ENCODE measurements at places on chromosomes 11 and 22.

- no peak for DNase-seq
Measured at GRCh38 chr11:8717544-8717875, 34.9 kb downstream of the RPL27A start.

- DNase-seq = no peak
Measured at GRCh38 chr11:41392596-41392995, 66.9 kb downstream of the LRRC4C start.

GRCh38 chr11:19393941-19394340, 153.2 kb upstream of the E2F8 start:
- no peak for DNase-seq

- no peak for DNase-seq
Measured at GRCh38 chr11:26782220-26782965, 60.5 kb upstream of the SLC5A12 start.

GRCh38 chr11:17250561-17251350, 25.8 kb upstream of the NUCB2 start:
- no peak for DNase-seq

DNA sequence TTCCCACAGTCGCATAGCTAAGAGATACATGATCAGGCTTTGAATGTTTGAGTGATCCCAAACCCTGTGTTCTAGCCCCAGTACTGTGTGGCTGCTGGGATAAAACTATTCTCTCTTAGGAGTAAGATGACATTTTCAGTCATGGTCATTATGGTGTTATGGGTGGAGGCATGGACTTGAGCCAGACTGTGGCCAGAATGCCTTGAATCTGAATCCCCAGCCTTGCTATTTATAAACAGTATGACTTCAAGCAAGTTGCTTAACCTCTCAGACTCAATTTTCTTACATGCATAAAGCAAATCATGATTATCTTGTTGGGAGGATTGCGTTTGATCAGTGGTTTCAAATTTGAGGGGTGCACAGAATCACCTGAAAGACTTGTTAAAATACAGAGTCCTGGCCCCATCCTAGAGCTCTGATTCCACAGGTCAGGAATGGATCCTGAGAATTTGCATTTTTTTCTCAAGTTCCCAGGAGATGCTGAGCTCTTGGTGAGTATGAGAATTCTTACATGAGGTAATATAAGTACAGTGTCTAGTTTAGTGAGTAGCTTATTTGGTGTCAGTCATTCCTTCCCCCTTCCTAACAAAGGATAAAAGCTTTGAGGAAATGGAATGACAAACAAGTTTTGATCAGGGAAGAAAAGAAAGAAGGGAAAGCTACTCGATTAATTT, 571.7 kb downstream of the METTL15 start:
- no peak for DNase-seq

- DNase-seq = no peak
Measured at GRCh38 chr11:94941131-94941530, 32.2 kb downstream of the CWC15 start.

DNA sequence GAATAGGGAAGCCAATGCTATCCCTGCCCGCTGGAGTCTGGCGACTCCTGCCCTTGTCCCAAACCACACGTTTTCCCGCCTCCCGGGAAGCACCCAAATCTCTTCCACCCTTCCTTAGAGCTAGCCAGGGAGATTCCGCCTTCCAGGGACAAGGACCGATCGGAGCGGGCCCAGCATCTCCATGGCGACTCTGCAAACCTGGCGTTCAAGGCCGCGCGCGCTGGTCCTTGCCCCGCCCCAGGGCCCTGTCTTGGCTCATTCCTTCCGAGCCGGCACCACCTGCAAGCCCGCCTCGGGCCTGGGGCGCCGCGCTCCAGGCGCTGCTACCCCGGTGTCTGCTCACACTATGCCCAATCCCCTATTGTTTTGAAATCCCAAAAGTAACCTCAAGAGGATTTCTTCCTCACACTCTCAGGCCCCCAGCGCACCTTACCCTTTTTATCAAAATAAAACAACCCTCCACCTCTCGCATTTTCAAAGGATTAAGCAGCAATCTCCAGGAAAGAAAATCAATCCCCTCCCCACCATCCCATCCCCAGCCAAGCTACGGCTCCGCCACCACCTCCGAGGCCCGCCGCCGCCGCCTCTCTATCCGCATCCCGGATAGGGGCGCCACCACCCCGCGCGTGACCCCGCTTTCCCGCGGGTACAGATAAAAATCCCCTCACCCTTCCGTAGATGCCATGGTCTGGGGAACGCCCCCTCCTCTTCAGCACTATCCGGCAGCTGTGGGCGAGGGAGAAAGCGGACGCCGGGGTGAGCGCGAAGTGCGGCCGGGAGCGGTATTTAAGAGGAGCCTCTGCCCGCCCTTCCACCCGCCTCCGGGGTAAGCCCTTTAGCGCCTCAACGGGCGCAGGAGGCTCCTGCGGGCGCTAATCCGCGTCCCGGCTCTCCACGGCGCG, 825 bp downstream of the SLC1A2 start:
- no peak for DNase-seq

DNA sequence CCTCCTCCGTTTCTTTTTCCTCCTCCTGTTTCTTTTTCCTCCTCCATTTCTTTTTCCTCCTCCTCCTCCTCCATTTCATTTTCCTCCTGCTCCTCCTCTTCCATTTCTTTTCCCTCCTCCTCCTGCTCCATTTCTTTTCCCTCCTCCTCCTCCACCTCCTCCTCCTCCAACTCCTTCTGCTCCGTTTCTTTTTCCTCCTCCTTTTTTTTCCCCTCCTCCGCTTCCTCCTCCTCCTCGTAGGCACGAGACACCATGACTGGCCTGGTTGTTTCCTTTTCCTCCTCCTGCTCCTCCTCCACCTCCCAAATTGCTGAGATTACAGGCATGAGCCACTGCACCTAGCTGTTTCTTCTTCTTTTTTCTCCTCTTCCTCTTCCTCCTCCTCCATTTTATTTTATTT, 25.6 kb upstream of the DRICH1 start:
- no peak for DNase-seq

- no peak for DNase-seq
Measured at GRCh38 chr11:24708616-24709015, 211.8 kb downstream of the LUZP2 start.

DNA sequence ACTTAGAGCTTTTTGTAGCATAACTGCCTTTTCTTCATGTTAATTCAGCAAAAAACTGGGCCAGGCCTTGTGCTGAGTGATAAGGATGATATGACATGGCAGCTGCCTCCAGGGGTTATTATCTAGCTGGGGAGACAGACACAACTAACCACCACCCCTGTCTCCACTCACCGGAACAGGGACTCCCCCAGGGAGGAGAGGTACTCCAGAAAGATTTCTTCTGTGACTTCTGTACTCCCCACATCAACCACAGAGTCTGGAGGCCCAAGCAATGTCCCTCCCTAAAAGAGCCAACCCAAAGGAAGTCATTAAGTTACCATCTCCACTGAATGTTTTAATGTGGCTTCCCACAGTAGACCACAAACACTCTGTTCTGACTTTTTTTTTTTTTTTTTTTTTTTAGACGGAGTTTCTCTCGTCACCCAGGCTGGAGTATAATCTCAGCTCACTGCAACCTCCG, 14.3 kb upstream of the PMM1 start:
- no peak for DNase-seq

DNA sequence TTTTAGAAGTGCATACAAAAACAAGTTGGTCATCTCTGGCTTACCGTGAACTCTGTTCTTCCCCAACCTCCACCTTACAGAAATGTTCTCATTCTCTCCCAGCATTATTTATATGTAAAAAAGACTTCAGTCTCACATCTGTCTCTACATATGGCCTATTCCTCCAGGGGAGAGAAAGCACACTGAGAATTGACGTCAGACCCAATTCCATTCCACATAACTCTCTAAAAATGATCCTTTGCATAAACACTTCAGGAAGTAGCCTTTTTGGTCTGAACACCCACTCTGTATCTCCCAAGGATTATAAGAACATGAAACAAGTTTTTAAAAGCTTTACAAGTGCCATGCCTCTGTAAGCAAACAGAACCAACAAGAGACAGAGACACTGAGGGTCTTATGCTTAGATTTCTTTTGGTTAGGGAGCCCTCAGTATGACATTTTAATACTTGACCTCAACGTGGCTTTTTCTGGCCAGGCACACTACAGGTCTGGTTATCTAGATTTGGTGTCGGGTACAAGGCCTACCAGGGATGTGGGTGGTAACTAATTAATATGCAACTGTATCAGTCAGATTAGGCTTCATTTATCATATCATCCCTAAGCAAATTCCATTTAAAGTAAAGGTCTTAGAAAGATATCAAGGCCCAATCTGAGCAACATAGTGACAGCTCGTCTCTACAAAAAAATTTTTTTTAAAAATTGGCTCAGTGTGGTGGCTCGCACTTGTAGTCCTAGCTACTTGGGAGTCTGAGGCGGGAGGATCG, 48.5 kb upstream of the PPP2R1B start:
- no peak for DNase-seq

DNA sequence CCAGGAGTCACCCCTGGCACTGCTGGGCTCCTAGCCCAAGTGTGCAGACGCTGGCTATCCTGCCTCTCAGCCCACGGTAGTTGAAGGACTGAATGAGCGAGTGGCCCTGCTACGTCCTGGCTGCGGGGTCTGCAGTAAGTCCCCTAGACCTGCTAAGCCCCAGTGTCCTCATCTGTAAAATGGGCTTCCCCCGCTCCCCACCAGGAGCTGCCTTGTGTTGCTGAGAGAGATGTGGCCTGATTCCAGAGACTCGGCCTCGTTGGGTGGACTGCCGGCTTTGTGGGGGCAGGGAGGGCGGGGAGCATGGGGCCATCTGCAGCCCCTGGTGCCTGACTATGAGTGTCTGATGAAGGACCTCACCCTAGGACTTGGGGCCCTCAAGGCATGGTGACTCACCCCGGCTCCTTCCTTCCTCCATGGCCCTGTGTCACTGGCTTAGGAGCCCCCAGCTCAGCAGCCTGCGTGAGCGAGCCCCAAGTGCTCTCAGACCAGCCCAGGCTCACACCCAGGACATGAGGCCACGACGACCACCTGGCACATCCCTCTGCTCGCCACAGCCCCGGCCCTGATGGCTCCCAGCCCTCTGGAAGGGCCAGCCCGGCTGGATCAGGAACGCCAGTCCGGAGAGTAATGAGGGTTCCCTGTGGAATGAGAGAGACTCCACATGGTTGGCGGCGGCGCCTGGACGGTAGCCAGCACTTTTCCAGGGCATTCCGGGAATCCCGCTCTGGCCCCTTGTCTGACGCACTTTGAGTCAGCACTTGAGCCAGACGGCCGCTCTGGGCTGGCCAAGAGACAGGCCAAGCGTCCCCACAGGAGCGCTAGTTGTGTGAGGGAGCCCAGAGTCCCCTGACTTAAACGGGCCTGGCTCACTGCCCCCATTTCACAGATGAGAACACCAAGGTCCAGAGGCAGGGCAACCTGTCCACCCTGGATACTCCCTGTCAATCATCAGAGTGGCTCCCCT, 50.5 kb upstream of the SHISAL1 start:
- no peak for DNase-seq

DNA sequence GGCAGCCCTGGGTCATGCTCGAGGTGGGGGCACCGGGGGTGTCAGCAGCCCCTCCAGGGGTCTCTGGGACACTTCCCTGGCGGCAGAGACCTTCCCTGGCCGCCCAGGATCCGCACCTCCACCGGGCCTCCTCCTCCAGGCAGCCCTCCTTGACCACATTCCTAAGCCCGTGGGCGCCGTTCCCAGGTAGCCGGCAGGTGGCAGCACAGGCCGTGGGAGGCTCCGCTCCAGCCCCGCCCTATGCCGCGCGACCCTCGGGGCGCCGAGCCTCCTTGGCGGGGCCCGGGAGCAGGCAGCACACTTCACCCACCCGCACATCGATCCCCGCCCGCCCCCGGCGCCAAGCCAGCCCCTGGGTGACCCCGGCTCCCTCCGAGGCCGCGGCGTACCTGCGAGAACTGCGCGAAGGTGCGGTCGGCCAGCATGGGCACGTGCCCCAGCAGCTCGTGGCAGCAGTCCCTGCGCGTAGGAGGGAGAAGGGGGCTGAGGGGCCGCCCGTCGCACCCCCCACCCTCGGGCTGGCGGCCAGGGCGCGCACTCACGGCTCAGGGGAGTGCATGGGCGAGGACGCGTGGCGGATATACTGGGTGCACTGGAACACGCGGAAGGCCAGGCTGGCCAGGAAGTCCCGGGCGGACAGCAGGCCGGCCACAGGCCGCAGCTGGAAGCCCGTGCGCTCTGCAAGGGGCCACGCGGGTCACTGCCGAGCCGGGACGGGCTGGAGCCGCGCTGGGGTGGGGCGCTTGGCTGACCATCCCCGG, 5.3 kb upstream of the INS start:
- no peak for DNase-seq

GRCh38 chr22:45397806-45398205, 15.6 kb downstream of the SMC1B start:
- DNase-seq = no peak

DNA sequence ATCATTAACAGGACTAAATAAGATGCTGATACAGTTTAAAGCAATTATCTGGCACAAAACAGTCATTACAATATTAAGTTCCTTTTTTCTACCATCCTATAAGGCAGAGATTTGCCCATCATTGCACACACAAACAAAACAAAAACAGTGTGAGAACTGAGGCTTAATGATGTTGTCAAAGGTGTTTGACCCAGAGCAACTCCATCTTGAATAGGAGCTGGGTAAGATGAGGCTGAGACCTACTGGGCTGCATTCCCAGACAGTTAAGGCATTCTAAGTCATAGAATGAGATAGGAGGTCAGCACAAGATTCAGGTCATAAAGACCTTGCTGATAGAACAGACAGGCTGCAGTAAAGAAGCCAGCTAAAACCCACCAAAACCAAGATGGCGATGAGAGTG, 33.2 kb downstream of the CTSC start:
- DNase-seq = no peak

GRCh38 chr11:28835317-28835716, 727.1 kb downstream of the METTL15 start:
- DNase-seq = no peak

DNA sequence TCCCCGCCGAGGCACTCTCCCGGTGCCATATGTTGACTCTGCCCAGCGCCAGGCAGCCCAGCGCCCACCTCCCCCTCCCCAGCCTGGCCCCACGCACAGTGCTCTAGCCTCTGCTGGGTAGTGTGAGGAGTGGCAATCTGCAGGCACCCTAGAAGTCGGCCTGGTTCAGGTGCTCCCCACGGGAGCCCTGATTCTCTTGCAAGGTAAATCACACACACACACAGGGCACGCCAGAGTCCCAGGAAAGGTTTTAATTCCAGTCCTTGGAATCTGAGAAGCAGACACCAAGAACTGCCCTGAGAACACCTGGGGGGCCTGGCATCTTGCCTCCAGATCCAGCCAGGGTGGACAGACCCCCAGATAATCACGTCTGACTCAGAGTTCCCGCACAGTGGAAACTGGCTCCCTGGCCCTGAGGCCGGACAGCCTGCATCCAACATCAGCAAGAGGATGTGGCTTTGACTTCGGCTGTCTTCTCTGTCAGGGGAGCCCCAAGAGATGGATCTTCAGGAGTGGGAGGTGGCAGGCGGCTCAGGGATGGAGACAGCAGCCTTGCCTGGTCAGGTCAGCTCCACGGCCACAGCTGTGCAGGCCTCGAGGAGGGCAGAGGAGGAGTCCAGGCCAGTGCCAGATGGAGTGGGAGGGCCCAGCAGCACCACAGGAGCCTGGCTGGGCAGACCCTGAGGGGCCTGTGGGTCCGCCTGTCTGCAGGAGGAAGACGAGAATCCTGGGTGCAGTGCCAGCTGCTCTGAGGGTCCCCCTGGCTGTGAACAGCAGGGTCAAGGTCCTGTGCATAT, 1.1 kb upstream of the RIN1 start:
- no peak for DNase-seq
